ENCODE measurements at places on chromosomes 2 and 18.

GRCh38 chr2:65482971-65483370, 50.6 kb upstream of the SPRED2 start:
- DNase-seq, result no peak

DNA sequence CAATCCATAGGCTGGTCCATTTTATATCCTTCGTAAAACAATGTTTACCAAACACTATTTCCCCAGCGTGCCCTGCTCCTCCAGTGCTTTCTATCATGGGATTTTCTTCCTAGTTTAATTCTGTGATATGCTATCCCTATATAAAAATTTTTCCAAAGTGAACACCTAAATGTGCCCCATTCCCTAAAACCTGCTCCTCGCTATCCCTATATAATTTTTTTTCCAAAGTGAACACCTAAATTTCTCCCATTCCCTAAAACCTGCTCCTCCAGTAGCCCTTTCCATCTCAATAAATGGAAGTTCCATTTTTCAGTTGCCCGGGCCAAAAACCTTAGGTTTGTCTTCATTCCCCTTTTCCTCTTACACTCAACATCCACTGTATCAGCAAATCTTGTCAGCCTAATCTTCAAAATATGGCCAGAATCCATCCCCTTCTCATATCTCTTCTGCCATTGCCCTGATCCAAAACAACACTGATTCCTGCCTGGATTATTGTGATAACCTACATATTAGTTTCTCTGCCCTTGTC, 26.1 kb downstream of the APOB start:
- DNase-seq, result no peak

DNA sequence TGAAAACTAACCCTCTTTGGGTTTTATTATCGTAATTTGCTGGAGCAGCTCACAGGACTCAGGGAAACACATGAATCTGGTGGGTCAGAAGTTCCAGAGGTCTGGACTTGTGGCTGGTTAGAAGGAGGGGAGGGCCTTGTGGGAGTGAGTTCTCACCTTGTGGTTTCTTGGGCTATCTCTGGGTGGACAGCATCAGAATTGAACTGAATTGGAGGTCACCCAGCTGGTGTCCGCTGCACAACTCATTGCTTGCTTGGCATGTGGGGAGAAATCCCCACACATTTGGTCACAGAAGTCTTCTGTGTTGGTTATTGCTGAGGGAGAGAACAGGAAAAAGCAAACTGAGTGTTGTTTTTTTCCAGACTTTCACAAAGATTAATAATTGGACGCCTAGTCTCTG, 27.5 kb downstream of the ZNF892 start:
- no peak for DNase-seq

- no peak for DNase-seq
These were observed 113.3 kb upstream of the EPC2 start for GRCh38 chr2:148531235-148531634.

GRCh38 chr2:49162151-49162550, 7.8 kb upstream of the FSHR start:
- peak; percentile 73 for DNase-seq

DNA sequence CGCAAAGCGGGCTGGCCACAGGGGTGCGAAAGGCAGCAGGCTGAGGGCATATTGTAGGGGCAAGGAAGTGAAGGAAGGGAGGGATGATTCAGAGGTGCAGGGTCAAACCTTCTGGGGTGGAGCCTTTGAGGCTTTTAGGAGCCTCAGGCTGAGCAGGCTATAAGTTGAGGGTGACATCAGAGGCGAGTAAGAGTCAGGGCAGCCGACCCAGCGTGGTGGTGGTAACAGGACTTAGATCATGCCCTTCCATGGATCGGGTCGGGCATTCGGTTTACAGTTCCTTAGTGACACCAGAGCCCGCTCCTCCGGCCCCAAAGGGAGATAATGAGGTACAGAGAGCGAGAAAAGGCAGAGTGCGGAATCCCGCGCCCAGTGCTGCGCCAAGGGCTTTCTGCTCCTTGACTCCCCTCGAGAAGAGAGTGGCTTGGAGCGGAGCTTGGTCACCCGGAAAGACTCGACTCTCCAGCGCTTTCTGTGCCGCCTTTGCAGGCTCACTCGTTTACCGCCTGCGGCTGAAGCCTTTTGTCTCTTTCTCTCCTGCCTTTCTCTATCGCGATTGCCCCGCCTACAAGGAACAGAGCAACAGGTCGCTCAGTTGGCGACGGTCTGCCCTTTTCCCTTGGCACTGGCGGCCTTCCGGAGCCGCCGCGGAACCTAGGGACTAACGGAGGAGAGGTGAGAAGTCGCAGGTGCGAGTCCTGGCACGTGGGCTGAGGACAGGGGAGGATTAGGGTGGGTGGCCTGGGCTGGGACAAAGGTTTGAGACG, 720 bp downstream of the LBX2 start:
- DNase-seq, result no peak

DNA sequence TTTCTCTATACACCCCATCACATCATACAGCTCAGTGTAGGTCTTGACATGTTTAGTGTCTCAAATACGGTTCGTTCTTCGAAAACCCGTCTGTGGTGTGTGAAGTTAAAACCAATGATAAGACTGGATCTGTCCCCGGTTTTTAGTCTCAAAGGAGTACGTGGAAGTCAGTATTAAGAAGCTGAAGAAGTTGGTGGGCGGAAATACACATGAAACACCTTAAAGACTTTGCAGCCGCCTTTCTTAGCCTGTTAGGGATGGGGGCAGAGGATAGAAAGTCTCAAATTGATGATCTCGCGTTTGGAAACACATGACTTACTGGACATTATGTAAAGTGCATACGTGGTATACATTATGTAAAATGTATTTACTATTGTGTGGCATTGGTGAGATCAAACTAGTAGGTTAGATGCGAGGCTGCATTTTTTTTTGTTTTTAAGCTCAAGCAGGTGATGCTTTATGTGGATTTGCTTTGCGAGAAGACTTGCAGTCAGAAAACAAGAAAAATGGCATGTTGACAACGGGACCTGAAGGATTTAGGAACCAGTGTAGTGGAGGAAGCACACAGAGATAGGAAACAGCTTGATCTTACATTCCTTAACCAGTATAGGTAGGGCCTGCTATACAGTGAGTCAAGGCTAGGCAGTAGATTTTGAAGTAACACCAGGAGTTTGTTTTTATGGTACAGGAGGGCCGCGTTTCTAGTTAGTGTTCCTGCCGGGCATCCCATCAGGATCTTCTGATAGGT, 1.2 kb downstream of the CNOT11 start:
- DNase-seq, result no peak

DNA sequence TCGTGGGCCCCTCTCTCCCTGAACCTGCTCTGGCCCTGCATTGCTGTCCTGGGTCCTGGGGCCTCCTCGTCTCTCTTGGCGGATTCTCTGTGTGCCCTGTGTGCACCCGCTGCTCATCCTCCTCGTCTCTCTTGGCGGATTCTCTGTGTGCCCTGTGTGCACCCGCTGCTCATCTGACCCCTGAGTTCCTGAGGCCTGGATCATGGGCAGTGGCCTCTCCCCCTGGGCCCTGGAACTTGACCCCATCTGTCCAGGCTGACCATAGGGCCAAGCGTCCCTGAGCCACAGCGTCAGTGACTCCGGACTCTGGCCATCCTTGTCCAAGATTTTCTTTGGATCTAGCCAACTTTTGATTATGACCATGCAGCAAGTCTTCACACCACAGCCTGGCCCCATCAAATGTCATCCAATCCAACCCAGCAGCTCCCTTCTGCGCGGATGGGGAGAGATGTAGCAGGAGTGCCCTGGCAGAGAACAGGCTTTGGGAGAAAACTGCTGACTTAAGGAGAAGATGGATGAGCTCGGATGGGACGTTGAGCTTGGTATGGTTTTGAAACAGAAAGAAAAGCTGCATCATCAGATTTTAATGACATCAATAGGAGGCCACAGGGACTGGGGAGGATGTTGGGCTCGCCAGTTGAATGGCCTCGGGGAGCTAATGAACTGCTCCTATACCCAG, 455.1 kb upstream of the HS6ST1 start:
- DNase-seq, result no peak

DNA sequence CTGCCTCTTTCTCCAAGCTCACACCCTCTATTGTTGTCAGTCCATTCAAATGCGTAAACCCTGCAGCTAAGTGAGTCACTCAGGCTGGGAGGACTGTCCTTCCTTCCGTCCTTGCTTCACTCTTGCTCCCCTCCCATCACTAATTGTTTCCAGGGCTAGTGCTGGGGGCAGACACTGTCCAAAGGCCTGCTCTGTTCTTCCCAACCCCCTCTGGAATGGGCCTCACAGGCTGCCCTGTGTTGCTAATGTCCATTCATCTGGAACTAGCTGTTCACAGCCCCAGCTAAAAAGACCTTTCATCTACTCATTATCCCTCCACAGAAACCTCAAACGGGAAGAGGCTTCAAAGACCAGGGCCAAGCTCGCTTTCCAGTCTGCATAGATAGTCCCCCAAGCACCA, 31.9 kb upstream of the NRP2 start:
- DNase-seq, result no peak

DNA sequence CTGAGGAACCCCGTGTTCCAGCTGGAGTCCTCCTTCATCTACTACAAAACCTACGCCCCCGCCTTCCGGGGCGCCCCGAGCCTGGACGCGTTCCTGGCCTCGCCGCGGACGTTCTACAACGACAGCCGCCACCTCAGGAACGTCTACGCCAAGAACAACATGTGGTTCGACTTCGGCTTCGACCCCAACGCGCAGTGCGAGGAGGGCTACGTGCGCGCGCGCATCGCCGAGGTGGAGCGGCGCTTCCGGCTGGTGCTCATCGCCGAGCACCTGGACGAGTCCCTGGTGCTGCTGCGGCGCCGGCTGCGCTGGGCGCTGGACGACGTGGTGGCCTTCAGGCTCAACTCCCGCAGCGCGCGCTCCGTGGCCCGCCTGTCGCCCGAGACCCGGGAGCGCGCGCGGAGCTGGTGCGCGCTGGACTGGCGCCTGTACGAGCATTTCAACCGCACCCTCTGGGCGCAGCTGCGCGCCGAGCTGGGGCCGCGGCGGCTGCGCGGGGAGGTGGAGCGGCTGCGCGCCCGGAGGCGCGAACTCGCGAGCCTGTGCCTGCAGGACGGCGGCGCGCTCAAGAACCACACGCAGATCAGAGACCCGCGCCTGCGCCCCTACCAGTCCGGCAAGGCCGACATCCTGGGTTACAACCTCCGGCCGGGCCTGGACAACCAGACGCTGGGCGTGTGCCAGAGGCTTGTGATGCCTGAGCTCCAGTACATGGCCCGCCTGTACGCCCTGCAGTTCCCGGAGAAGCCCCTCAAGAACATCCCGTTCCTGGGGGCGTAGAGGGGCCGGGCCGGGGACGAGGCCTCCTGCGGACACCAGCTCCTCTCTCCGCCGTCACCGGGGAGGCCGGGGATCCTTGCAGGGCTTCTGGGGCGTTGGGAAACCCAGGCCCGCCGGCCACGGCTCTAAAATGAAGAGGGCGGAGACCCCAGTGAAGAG, 5.3 kb upstream of the NEU4 start:
- no peak for DNase-seq

DNA sequence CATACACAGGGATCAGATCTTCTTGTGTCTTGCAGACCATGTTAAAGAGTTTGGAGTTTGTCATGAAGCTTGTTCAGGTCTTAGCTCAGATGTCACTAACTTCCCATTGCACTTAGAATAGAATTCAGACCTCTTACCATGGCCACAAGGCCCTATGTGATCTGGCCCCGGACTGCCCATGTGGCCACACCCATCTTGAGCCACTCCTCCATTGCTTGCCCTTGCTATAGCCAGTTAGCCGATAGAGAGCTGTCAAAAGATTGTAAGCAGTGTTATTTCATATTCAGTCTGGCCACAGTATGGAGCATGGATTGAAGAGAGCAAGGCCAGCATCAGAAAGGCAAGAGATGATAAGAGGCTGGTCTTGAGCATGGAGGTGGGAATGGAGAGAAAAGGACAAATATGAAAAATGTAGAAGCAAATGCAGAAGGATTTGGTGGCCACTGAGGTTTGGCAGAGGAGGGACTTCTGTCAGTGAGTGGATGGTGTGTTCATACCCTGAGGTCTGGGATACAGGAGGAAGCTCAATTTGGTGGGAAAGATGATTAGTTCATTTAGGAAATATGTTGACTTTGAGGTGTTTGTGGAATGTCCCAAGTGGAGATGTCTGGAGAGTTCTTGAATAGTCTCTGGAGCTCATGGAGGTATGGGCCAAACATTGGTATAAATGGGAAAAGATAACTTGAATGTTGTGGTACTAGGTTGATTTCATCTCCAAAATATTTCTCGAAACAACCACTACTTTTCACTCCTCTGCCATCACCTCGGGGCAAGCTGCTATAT, 10.6 kb downstream of the DGUOK start:
- DNase-seq, result no peak

DNA sequence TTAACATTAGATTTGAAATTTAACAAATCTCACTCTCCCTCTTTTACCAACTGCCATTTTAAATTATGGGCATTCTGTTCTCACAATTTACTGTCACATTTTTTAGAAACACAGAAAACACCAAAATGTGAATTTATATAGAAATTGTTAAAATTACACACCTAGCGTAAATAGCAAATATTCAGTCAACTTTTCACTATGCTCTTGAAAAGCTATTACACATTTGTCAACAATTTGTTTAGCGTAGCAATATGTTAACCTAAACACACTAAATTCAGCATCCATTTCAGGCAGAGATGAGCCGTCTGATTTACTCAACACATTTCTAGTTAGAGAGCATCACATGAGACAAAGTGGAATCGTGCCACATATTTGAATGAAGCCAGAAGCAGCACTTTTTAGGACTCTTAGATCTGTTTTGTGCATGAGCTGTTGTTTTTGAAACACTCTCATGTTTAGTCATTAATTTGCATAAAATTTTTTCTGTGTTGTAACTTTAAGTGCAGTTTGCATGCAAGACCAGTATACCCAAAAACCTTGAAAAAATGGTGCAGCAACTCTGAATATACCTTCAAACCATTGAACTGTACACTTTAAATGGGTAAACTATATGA, 8.2 kb downstream of the TTC32 start:
- no peak for DNase-seq

DNA sequence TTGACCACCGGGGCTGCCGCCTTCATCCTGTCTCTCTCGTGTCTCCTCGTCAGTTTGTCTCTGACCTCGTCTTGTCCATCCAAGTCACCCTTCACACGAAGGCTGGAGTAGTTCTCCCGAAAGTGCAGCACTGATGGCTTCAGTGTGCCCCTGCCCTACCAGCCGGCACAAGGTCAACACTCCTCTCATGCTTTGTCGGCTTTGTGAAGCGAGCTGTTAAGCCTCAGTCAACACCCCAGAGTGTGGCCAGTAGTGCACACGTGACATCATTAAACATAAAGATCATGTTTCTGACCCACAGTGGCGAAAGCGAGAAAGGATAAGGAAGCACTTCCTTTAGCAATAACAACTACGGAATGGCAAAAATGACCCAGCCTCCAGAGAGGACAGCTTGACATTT, 23.2 kb downstream of the ACKR3 start:
- DNase-seq, result no peak

GRCh38 chr2:107927034-107927534, 59.2 kb upstream of the SLC5A7 start:
- no peak for DNase-seq

Measured in HS-27A (cell line).